ENCODE measurements at places on chromosomes 3 and 15.
A peak's percentile ranks its signal among the peaks of the same experiment; 100 is the strongest.

- DNase-seq, result no peak
Observed at GRCh38 chr3:70736009-70736408, 423.6 kb upstream of the MDFIC2 start.

GRCh38 chr15:79966634-79967297 lies 4.2 kb downstream of the BCL2A1 start:
- DNase-seq, result no peak

DNA sequence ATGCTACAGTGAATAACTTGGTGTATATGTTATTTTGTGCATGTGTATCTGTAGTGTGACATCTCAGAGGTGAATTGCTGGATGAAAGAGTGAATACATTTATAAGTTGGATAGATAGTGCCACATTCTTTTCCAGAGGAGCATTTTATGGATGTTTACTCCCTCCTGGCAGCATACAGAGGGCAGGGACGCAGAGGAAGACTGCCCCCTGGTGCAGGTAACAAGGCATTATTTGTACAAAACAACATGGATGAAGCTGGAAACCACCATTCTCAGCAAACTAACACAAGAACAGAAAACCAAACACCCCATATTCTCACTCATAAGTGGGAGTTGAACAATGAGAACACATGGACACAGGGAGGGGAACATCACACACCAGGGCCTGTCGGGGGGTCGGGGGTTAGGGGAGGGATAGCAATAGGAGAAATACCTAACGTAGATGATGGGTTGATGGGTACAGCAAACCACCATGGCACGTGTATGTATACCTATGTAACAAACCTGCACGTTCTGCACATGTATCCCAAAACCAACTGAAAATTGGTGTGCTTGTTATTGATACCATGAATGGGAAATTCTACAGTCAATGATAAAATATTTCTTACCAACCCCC lies 57.9 kb upstream of the CTXND1 start:
- DNase-seq, result no peak

- DNase-seq, result no peak
Observed at GRCh38 chr3:58492494-58492905, 604 bp downstream of the KCTD6 start.

DNA sequence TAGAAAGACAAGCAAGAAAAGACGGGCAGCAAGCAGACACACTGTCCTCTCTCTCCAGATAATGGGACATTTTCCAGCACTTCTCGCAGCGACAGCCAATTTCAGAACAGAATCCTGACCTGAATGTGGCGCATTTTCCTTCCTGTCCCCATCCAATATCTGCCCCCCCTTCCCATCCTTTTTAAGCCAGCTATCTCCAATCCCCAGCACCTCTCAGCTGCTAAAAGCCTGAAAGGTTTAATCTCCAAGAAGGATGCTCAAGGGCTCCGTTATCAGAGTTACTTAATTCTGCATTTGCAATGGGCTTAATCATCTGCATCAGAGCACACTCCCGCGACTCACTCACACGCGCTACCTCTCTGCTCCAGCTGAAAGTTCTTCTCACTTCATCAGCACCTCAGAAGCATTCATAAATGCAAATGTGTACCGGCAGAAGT lies 50.5 kb downstream of the SRGAP3 start:
- no peak for DNase-seq

DNA sequence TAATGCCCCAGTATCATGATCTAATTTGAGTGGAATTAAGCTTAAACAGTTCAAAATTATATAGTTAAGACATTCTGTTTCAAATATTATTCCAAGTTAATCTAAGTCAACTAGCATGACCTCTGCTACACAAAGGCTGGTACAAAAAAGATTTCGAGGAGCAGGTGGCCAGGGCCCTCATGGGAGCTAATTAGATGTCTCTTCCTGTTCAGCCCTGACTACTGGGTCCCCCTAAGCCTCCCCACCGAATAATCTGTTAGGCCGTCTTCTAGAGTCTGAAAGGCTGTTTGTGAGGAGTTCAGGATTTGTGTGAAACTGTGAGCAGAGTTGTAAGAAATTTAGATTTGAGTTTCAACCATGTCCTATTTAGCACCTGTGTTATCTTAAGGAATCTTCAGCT lies 75.4 kb downstream of the PPM1L start:
- DNase-seq, result no peak

GRCh38 chr3:33071946-33072345 lies 25.0 kb downstream of the GLB1 start:
- no peak for DNase-seq

DNA sequence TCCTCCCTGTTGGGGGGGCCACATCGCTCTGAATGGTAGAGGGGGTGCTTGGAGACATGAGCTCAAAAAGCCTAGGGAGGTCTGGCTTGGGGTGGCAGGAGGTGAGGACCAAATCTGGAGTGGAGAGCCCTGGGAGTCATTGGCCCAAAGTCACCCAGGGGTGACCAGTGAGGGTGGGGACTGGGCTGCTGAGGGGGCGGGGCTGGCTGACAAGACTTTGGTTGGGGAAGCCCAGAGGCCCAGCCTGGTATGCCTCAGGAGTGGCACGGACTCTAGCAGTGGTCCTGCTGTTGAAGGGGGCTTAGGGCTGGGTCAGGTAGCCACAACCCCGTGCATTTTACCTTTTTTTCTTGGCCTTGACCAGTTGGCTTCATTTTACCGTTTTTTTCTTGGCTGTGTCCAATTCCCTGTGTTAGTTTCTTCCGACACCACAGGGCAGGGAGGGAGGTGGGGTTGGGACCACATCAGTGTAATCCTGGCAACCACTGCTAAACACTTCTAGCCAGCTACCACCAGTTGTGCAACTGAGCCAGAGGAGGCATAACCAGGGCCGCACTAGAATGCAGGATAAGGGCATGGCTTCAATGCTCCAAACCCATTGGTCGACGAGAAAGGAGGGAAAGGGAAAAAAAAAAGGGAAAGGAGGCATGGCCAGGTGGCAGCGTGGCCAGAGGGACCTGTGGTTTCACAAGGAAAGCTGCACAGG lies 105.3 kb upstream of the C2CD4B start:
- no peak for DNase-seq

GRCh38 chr3:105495021-105495420 lies 128.3 kb downstream of the ALCAM start:
- DNase-seq, result no peak

GRCh38 chr15:48946074-48946839 lies 17.5 kb downstream of the SHC4 start:
- no peak for DNase-seq

- no peak for DNase-seq
Observed at GRCh38 chr15:66752078-66752477, 50.0 kb downstream of the SMAD6 start.

DNA sequence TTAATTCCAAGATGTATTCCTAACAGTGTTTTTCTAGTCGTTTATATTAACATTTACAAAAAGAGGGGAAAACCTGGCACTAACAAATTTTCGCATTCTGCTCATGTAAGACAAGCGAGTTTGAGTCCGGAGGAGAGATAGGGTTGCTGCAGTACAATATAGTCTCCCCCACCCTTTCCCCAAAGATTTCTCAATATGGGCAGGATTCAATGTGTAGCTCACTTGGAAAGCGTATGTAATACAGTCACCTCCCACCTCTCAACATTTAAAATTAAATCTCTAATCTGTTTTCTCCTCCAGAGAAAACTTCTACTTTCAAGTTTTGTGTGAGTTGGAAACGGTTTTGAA lies 57.9 kb downstream of the CMSS1 start:
- DNase-seq, result no peak

- DNase-seq, result no peak
Observed at GRCh38 chr15:92902737-92903593, 2.8 kb downstream of the CHD2 start.

DNA sequence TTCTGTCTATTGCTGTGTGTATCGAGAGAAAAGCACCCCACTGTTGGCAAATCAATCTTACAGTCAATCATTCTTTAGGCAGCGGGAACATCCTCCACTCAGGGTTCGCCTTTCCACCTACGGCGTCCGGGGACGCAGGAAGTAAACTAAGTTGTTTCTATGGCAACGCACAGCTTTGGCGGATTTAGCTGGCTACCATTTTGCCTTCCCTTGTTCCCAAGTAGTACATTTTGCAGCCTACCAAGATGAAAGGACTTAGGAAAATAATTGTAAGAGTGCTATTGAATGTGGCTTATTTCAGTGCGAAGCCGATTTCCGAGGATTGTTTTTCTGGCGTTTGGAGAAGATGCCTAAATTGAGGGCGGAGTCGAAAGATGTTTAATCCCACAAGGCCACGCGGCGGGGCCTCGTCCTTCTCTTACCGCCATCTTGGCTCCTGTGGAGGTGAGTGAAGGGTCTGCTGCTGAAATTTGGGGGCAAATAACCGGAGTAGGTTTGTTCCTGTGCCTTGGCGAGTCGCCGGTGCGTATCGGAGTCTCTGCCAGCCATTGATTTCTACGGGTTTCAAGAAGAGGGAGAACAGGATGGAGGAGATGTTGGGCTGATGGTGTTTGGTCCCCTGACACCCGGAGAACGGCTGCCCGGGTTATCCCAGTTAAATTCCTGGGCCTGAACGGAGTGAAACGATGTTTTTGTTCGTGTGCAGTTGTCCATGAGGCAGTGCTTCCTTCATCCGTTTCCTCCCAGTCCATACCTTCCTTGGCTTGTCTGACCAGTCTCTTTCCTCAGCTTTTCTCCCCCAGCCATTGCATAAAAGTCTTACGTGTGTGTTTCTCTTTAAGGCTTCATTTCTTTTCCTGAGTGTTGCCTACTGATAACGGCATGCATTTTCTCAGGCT lies at the start of gene RPL35A:
Gene RPL35A (plus strand): TSS at position 413 of the 899 bp plus-strand sequence. CDS start 778 bp downstream, outside the sequence.
- peak; percentile 69 for DNase-seq

DNA sequence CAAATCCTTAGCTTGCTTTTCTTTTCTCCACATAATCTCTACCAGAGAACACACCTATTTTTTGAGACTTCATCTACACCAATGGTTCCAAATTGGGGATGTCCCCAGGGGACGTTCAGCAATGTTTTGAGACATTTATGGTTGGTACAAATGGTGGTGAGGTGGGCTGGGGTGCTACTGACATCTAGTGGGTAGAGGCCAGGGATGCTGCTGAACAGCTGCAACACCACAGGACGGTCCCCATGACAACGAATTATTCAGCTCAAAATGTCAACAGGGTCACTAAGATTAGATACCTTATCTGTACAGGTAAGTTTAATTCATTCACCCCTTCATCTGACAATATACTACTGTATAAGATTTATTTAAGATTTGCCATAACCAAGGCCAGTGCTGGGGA lies 14.4 kb downstream of the GK5 start:
- DNase-seq, result no peak

DNA sequence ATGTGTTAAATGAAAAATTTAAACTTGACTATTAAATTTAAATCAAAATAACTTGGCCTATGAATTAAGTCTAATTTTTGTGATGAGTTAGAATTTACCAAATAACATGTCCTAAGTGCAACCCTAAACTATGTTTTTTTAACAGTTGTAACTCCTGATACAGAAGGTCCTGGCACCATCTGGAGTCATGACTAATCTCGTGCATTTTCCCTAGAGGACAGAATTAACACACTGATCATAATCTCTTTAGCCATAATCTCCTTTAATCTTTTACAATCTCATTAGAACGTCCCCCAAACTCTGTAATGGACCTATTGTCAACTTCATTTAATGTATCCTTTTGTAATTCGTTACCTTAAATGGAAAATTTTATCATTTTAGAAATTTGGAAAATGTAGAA lies 100.6 kb downstream of the SUCNR1 start:
- no peak for DNase-seq

GRCh38 chr3:143963946-143964345 lies 7.7 kb upstream of the DIPK2A start:
- no peak for DNase-seq

GRCh38 chr3:34683851-34684250 lies 885.4 kb downstream of the PDCD6IP start:
- DNase-seq, result peak; percentile 7

DNA sequence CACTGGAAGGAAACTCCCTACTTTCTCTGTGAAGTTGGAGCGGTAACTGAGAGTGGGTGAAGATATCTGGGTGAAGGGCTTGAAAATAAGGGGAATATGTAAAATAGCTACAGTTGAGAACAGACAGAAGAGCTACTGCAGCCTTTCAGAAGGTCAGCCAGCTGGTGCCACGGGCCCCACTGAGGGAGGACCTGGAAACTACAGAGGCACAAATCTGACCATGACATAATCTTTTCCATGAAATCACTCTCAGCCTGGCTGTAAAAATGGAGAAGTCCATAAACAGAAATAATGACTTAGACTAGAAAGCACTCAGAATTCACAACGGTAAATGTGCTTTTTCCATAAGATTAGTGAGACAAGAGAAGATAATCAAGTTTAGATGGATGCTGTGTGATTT lies 46.4 kb downstream of the ST3GAL6 start:
- no peak for DNase-seq

DNA sequence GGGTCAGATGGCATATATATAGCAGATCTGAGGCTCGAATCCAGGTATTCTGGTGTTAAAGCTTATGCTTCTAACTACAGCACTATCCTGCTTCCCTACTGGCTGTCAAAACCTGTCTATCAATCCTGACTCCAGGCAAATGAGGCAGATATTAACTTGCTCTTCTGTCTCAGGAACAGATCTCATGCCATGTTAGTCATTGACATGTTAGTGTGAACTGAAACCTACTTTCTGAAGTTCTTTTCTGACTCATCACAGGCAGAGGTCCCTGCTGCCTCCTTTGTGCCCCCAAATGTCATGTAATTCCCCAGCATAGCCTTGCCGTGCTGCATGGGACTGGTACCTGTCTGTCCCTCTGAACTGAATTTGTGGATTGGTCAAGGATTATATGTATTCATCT lies 125.0 kb upstream of the SMAD3 start:
- DNase-seq, result no peak

DNA sequence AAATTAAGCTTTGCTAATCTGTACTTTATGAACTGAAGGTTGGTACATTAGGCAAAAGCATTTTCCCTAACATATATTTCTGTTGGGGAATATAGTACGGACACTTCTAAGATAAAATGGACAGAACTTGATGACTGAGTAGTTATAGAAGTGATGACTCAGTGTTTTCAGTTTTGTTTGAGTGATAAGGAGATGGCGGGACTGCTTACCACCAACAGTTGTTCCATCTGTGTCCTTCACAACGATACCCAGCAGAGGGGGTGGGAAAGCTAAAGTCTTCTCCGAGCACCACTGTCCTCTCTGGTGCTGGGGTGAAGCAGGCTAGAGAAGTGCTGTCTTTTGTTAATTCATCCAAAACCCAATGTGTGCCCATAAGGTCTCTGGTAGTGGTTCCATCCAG lies 195.8 kb downstream of the CD47 start:
- DNase-seq, result no peak

- no peak for DNase-seq
Observed at GRCh38 chr3:78139166-78139565, 1099.3 kb downstream of the ROBO2 start.

DNA sequence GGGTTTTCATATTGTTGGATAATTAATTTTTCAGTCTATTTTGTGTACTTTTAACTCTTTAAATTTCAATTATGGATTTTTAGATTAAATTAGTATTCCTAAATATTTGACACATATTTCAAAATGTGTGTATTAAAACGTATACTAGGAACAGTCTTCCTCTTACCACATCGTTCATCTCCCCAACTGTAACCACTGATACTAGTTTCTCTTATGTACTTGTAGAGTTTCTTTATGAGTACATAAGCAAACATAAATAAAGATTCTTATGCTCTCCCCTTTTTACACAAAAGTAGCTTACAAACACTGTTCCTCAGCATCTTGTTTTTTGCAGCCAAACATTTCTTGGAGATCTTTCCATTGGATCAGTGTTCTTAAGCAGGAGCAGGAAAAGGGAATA lies 45.9 kb downstream of the CMSS1 start:
- DNase-seq, result no peak

GRCh38 chr3:16839271-16840100 lies 45.3 kb upstream of the PLCL2 start:
- no peak for DNase-seq

- no peak for DNase-seq
Observed at GRCh38 chr3:38603731-38604131, 45.8 kb downstream of the SCN5A start.

GRCh38 chr15:72916897-72917296 lies 133.3 kb upstream of the ADPGK start:
- DNase-seq, result no peak

Data from stimulated activated CD8-positive, alpha-beta memory T cell treated with anti-CD3 and anti-CD28 coated beads, Interleukin-2, amount 100 ng/mL, for 48 hours (primary cell).